ENCODE measurements at places on chromosomes 2 and 18.
A peak's percentile ranks its signal among the peaks of the same experiment; 100 is the strongest.

GRCh38 chr18:63970809-63971205, 926 bp downstream of the SERPINB8 start:
- no peak for DNase-seq

GRCh38 chr18:58649966-58650816, 21.1 kb upstream of the MALT1 start:
- peak; percentile 1 for DNase-seq

- no peak for DNase-seq
Measured at GRCh38 chr2:160892204-160892603, 268.0 kb upstream of the TANK start.

DNA sequence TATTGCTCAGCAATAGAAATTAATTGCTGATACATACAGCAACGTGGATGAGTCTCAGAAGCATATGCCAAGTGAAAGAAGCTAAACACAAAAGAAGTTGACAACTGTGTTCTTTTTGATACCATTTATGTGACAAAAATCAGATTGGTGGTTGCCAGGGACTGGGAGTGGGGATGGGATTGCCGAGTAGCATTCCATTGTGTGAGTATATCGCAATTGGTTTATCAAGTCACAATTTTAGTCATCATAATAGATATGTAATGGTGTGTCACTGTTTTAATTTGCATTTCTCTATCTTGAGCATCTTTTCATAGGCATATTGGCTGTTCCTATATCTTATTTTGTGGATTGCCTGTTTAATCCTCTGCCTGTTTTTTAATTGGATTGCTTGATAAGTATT, 20.9 kb downstream of the STRADB start:
- DNase-seq = no peak

DNA sequence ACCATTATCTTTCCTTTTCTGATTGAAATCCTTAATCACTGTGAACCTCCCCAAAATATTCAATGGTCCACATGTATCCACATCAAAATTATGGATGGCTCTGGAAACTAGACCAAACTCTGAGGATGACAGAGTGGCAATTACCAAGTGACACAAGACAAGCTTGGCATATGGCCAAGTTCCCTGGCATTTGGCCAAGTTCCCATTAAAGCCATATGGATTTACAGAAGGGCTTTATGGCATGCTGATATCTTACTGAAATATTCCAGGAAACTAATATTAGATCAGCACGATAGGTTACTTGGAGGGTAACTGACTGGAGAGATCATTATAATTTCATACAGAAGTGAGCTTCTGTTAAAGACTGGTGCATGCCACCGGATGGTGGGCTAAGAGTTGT, 21.9 kb upstream of the CERS6 start:
- no peak for DNase-seq

GRCh38 chr2:207974216-207974605, 51.1 kb downstream of the PLEKHM3 start:
- peak; percentile 8 for DNase-seq

DNA sequence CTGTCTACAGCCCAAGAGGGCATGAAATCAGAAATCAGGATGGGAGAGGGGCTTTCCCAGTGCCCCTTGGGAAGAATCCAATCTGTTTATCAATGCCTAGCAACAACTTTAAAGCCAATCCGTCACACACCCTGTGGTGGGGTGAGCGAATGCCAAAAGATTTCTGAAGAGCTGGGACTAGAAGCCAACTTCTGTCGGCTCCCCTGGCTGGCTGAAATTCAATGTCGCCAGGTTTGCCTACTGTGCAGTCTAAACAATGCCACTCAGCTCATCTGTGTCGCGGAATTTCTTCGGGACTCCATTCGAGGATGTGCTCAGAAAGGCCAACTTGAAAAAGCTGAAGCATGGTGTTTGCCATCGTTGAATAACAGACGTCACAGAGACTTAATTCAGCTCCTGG, 31.5 kb upstream of the NCKAP5 start:
- DNase-seq = no peak

DNA sequence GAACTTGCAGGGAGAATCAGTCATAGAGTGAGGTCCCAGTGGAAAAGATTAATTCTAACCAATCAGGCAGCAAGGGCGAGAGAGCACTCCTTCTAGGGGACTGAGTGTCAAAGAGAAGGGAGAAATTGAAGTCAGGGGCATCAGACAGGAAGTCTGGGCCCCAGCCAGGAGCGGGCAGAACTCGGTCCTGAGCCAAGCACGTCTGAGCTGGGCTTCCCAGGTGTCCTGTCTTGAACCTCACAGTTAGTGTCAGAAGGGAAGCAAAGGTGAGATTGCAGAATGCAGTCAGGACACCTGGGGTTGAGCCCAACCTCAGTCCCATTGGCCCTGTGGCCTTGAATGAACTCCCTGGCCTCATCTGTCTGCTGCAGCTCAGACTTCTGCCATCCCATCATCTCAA, 220.9 kb downstream of the SMAD2 start:
- DNase-seq = no peak

- DNase-seq = no peak
Measured at GRCh38 chr18:4704781-4705180, 249.7 kb upstream of the DLGAP1 start.

GRCh38 chr2:238653431-238654109, 194.3 kb upstream of the TWIST2 start:
- no peak for DNase-seq

GRCh38 chr2:176589825-176590440, 320.7 kb downstream of the MTX2 start:
- no peak for DNase-seq

- no peak for DNase-seq
Measured at GRCh38 chr2:147211484-147211883, 633.3 kb upstream of the ACVR2A start.

DNA sequence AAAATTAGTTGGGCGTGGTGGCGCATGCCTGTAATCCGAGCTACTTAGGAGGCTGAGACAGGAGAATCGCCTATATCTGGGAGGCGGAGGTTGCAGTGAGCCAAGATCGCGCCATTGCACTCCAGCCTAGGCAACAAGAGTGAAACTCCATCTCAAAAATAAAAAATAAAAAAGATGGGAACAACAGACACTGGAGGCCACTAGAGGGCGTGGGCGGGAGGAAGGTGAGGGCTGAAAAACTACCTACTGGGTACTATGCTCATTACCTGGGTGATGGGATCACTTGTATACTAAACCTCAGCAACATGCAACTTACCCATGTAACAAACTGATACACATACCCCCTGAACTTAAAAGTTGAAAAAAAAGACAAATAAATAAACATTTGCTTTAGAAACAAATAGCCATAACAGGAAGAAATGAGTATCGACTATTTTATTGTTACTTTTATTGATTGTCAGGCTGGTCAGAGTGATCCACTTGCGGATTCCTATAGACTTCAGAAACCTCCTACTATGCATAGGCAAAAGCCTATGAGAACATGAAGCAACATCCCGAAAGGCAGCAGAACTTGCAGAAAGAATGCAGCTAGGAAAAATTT, 61.0 kb downstream of the TMEM163 start:
- no peak for DNase-seq

Measured in SIG-M5 (cell line).